KG1 (cell line): ENCODE measurements at places on chromosomes 6 and 20.
A peak's percentile ranks its signal among the peaks of the same experiment; 100 is the strongest.

GRCh38 chr6:64014595-64014994, 379.0 kb downstream of the PHF3 start:
- peak; percentile 18 for DNase-seq

DNA sequence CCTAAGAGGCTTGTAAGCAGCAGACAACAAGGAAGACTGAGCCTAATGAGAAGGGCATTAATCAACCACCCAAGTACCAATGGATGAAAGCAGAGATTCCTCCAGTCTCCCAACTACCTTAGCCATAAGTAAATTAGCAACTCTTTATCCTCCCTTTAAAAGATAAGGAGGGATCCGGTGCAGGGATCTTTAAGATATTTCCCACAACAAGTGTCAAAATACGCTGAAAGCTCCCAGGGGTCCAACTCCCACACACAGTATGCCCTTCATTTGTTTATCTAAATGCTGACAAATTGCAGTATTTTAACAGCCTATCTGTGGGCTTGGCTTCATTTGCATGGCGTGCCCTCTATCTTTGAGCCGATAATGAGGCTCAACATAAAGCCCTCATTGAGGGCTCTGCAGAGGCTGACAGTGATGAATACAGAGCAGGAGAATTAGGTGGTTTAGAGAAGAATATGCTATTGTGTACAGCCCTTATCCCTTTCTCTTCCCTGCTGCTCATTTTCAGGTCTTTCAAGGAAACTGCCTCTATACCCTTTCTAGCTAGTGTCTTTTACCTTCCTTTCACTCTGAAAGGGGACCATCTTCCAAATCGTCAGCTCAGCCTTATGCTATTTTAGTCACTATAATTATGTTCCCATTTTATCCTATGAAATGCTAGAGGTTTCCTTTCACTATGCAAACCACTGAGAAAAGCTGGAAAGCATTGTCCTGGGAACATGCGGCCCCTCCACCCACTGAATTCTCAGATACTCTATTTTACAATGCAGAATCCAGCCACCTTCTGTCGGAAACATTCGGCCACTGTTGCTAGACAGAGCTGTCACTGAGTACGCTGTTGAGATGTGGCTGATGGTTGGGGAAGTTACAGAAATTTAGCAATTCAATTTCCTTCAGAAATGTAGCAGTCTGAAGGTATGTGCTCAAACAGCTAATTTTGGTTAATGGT, 575.2 kb upstream of the JAG1 start:
- DNase-seq: no peak

- DNase-seq: no peak
Measured at GRCh38 chr20:1204576-1204975, 1.3 kb downstream of the C20orf202 start.

- no peak for DNase-seq
Measured at GRCh38 chr6:38959138-38959537, 89.4 kb upstream of the GLP1R start.

DNA sequence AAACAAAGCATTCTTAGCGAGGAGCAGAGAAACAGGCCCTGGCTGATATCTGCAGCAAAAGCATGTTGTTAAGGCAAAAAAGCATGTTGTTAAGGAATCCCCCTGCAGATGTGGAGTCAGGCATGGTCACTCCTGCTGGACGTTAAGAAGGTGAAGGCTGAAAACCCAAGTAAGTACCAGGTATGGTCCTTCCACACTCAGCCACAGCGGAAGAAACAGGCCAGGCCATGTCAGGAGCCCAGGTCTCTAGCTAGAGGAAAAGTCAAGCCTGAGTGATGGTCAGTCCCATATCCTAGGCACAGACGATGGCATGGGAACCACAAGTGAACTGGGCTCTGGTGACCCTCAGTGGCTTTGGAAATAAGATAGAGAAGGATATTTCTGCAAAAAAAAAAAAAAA, 32.5 kb upstream of the MAS1L start:
- DNase-seq: no peak

GRCh38 chr6:43172104-43173007, 1.3 kb downstream of the SRF start:
- DNase-seq: no peak

GRCh38 chr20:31568773-31569162, 36.3 kb upstream of the ID1 start:
- DNase-seq: no peak

DNA sequence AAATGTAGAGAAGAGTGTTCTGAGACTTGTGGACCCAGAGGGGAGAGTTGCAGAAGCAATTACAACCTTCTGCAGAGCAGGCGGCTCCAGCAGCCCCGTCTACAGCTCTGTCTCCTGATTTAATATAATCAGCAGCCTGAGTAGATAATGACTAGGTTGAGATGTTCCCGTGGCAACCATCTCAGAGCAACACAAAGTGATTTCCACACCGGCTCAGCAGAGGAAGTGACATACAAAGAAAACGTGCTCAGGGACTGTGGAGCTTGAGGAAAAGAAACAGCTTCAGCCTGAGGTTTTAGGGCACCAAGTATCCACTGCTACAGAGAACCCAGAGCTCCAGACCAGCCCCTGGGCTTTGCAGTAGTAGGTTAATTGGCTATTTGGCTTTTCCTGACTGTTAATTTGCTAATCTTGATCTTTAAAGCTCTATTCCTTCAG, 136.4 kb downstream of the MTFR2 start:
- no peak for DNase-seq

DNA sequence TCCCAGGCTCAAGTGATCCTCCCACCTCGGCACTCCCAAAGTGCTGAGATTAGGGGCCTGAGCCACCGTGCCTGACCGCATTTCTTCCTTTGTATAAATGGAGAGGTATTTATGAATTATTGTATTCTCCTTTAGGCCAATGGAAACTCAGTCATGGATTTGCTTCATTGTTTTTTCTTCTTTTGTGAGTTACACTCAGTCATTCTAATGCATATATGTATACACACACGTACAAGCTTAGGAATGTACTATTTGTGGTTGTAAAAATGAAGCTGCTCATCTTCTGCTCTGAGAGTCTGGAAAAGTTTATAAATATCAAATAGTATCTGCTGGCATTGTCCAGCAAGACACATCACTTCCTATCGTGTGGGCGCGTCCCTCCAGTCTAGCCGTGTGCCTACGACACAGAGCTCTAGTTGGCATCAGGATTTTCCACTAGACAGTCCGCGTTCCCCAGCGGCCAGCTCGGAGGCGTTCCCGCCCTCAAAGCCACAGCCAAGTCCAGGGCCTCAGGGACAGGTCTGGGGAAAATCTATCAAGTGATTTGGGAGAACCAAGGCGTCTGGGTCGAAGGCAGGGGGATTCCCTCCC, 215.2 kb downstream of the NFATC2 start:
- DNase-seq: no peak

GRCh38 chr6:163263998-163264661, 150.4 kb upstream of the QKI start:
- DNase-seq: no peak

GRCh38 chr6:136112262-136112661, 137.8 kb downstream of the MTFR2 start:
- no peak for DNase-seq

DNA sequence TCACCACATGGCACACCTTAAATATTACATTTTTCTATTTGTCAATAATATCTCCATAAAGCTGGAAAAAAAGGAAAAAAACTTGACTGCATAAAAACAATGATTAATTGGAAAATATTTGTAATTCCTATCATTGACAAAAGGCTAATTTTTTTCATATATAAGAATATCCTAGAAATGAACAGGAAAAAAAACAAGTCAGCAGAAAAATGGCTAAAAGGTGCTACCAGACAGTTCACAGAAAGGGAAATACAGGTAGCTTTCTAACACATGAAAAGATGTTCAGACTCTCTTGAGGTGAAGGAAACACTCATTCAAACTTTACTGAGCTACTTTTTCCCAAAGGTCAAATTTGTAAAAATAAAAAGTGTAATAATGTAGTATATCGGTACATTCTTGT, 104.1 kb upstream of the SCAF8 start:
- DNase-seq: no peak

GRCh38 chr20:2337142-2337541, 41.3 kb downstream of the TGM3 start:
- no peak for DNase-seq

DNA sequence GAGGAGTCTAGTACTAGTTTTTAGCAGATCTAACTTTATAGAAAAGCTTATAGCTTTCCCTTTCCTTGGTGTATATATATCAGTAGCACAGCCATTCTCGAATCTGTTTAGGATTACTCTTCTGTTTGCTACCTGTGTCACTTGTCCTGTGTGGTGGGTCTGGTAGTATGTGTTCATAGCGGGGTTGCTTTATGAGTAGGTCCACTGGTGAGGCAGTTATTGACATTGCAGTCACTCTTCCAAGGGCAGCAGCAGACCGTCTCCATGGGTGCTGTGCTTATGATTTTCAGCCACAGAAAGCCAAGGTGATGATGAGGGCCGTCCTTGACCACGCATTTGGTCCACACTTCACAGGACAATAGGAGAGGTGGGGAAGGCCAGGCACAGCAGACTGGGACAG, 171.5 kb downstream of the CDKAL1 start:
- no peak for DNase-seq
